Foreskin keratinocyte (primary cell): ENCODE measurements at places on chromosomes 13 and 19.
A peak's percentile ranks its signal among the peaks of the same experiment; 100 is the strongest.

GRCh38 chr13:71320452-71320851, 546.6 kb downstream of the DACH1 start:
- DNase-seq, result peak; percentile 25

GRCh38 chr13:33206945-33207614, 78.5 kb downstream of the STARD13 start:
- no peak for DNase-seq

DNA sequence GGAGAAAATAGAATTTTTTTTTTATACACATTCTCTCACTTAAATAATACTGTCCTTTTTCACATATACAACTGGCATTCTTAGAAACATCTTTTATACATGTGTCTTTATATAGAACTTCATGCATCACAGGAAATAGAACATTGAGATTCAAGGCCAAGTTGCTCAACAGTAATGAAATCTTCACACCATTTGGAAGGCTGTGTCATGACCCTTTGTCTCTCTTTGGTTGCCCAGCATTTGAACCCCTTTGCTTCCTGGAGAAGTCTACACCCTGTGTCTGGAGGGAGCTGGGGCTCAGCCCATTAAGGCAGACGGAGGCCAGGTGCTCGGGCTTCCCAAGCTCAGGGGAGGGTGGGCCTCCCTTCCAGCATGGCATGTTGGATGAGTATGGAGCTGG, 41.1 kb downstream of the B3GLCT start:
- DNase-seq, result no peak

DNA sequence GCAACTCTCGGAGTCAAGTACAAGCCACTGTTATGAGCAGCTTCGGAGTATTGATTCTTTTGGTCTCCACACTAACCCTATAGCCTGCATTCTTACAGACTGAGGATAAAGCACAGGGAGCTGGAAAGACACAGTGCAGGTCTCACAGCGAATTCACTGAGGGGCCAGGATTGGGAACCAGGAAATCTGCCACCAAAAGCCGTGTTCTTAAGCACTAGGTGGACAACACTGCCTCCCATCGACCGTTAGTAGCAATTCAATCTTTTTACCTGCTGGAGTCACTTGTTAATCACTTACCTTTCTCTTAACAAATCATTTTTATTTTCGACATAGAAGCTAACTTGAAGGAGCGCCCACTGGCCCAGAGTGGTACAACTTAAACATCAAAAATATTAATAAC, 6.3 kb downstream of the PMIS2 start:
- DNase-seq, result no peak

GRCh38 chr19:17539238-17540117, 16.0 kb upstream of the COLGALT1 start:
- DNase-seq, result peak; percentile 80

- no peak for DNase-seq
Observed at GRCh38 chr19:15591796-15592195, 23.2 kb upstream of the CYP4F8 start.

DNA sequence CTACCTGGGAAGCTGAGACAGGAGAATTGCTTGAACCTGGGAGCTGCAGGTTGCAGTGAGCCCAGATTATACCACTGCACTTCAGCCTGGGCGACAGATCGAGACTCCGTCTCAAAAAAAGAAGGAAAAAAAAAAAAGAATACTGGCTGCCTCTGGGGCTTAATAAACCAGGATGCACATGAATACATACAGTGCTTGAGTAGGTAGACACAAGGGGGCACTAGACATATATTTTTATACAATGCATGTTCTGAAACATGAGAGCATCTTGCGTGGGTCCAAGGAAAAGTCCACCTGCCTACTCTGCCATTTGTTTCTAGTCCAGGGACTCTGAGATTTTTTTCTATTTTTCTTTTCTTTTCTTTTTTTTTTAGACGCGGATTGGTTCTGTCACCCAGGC, 31.2 kb downstream of the KEAP1 start:
- DNase-seq, result peak; percentile 20

- no peak for DNase-seq
Observed at GRCh38 chr13:110723598-110723997, 10.1 kb downstream of the ING1 start.

DNA sequence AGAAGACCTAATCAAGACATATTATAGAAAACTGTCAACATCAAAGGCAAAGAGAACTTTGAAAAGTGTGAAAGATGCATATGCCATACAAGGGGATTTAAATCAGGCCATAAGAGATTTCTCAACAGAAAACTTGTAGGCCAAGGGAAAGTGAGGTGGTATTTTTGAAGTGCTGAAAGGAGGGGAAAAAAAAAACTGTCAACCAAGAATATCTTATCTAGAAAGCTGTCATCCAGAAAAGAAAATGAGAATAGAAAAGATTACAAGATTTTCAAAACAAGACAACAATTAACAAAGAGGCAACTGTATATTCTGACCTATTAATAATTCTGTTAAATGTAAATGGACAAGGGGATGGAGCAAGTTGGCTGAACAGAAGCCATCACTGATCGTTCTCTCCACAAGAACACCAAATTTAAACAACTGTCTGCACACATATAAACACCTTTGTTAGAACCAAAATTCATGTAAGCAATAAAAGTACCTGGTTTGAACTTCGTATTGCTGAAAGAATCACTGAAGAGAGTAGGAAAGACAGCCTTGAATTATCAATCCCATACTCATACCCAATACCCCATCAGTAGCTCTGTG, 880.1 kb upstream of the PCDH9 start:
- DNase-seq, result no peak

GRCh38 chr13:72313546-72313945, 413.9 kb downstream of the MZT1 start:
- DNase-seq, result no peak

DNA sequence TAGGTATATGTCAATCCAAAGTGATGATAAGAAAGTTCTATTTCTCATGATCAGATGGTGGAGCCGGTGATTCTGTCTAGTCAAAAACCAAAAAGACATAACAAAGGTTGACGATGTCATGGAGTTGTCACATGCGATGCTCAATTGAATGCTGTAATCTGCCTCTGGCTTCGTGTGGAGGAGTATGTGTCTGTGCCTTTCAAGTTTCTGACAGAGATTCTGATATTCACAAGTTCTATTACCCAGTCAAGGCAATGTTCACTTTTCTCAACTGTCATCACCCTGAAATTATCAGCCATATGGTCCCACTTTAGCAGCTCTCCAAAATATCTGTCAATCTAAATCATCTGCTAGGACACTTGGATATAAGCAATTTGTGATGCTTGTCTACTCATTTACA, 367.6 kb upstream of the PRR20A start:
- DNase-seq, result no peak

- no peak for DNase-seq
Observed at GRCh38 chr13:21055016-21055415, 6.4 kb downstream of the LATS2 start.

- DNase-seq, result no peak
Observed at GRCh38 chr13:50133358-50133953, 118.2 kb downstream of the KCNRG start.

- no peak for DNase-seq
Observed at GRCh38 chr13:23007426-23007825, 173.4 kb upstream of the SGCG start.

DNA sequence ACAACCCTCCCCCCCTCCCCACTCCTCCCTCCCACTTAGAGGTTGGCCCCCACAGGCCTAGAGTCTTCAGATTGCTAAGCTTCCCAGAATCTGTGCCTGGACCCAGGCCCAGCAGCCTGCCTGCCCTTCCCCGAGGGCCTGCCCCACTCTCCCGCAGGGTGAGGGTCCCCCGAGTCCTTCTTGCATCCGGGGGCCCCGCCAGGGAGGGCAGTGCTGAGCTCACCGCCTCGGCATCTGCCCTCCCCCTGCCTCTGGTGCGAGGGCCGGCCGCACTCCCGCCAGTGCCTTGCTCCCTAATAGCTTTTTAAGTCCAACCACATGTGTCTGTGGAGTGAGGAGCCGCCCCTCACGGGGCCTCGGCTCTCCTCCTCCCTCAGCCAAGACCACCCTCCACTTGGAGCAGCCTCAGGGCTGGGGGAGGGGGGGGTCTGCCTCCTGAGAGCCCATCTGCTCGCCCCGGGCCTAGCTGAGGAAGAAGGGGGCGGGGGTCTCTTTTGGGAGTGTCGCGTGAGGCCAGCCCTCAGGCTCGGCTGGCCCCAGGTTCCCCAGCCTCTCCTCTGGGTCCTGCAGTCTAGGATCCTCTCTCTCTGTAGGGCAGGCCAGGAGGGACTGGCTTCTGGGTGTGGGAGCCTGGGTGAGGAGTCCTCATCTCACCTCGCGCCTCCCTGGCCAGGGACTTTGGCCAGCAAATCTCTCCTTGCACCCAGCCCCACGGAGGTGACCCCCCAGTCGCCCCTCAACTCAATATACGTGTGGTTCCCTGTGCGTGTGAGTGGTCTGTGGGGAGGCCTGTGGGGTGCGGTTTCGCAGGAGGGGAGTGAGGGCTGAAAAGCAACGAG, 47.2 kb downstream of the LYL1 start:
- no peak for DNase-seq

DNA sequence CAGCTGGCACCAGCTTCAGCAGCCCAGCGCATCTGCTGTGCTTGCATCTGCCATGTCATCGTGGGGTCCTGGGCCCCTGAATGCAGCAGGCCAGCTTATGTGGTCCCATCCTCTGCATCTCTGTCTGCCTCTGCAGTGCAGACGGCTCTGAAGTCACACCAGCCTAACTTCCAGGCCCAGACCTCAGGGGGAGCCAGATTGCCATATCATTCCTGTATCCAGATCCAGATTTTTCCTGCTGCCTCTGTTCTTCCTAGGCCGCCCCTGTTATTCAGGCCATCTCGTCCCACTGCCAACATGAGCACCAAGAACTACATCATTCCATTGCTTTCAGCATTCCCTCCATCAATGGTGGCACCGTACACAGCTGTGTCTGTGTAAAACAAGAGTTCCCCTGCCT, 571.6 kb downstream of the UQCRFS1 start:
- DNase-seq, result no peak

GRCh38 chr19:10076535-10076934, 9.6 kb upstream of the SHFL start:
- no peak for DNase-seq

DNA sequence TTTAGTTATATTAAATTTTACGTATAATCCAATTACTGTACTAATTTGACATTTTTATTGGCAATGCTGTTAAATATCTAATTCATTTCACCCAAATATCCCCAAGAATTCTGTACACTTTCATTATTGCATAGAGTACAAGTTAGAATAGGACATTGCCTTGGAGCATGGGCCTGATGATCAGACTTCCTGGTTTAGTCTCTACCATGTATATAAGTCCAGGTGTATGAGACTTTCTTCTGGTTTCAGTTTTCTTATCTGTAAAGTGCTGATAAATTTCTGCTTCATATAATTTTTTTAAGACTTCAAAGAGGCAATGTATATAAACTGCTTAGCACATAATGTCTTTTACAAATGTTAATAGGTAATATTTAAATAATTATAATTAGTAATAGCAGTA, 179.4 kb downstream of the KLF12 start:
- DNase-seq, result no peak

DNA sequence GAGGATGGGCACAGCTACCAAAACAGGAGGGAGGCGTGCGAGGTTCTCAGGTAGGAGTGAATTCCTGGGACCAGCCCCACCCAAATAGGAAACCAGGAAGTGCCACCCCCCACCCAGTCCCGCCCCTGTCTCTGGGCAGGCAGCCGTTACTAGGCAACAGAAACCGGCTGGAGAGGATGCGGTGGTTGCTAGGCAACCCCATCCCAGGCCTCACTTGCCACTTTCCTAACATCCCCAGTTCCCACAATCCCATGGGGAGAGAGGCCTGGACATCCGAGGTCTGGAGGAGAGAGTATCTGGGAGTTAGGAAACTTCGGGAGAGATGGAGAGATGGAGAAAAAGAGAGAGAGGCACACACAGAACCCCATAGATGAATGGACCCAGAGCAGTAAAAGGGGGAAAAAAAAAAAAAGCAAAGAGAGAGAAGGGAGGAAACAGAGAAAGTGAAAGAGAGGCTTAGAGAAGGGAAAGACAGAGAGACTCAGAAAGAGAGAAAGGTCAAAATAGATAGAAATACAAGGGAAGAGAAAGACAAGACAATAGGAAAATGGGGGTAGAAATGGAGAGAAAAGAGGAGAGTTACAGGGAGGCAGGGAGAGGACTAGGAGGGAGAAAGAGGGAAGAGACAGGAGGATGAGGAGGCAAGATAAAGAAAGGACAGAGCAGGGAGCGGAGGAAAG, 3.8 kb downstream of the GRIK5 start:
- DNase-seq, result no peak

GRCh38 chr13:99422586-99423220, 78.6 kb upstream of the TM9SF2 start:
- DNase-seq, result no peak

DNA sequence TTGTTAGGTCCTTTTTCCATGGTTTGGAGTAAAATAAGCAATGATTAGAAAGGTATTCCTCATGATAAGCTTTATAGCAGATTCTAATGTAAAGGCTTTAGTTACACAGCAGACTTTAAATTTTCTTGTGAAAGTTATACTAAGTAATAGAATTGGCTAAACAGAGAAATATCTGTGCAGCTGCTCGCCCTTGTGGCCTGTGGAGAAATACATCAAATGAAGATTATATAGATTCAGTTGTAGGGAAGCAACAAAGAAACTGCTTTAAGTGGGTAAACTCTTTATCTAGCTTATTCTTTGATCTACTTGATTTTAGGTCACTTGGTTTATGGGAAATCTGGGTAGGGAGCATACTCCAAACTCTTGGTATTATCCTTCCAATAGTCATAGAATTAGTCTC, 1269.7 kb upstream of the SPRY2 start:
- DNase-seq, result no peak

DNA sequence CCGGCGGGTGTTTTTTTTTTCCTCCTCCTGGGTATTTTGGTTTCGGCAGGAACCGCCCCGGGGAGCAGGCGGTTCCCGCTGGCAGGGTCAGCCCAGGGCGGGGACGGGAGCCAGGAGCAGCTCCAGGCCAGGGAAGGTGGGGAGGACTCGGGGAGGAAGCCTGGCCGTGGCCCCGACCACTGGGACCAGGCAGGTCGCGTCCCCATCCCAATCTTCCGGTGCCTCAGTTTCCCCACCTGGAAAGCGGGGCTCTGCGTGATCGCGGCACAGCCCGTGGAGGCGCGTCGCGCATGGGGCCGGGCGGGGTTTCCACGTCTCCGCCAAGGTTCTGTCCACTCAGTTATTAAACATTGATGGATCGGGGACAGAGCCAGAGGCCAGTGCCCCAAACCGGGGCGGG, 34.8 kb downstream of the IL12RB1 start:
- no peak for DNase-seq

DNA sequence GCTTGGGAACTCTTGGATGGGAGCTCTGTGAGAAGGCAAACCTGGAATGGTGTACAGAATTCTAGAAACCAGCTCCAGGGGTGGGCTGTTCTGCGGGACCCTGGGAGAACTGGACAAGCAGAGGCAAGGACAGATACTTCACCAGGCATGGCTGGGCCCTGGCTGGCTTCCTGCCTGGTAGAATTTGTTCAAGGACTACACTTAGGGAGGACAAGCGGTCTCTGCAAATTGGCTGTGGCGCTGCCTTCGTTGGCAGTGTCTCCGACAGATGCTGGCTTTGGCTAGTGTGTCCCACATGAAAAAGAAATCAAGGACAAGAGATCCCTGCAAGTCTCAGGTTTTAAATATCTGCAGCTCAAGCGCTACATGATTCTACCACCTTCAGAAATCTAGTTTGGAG, 12.4 kb downstream of the CEBPG start:
- DNase-seq, result no peak
